Activated naive CD4-positive, alpha-beta T cell treated with anti-CD3 and anti-CD28 coated beads, Interleukin-2, amount 10 ng/mL, durations not matched to agents 7 days and 5 days (primary cell): ENCODE measurements at places on chromosomes 16 and 17.

DNA sequence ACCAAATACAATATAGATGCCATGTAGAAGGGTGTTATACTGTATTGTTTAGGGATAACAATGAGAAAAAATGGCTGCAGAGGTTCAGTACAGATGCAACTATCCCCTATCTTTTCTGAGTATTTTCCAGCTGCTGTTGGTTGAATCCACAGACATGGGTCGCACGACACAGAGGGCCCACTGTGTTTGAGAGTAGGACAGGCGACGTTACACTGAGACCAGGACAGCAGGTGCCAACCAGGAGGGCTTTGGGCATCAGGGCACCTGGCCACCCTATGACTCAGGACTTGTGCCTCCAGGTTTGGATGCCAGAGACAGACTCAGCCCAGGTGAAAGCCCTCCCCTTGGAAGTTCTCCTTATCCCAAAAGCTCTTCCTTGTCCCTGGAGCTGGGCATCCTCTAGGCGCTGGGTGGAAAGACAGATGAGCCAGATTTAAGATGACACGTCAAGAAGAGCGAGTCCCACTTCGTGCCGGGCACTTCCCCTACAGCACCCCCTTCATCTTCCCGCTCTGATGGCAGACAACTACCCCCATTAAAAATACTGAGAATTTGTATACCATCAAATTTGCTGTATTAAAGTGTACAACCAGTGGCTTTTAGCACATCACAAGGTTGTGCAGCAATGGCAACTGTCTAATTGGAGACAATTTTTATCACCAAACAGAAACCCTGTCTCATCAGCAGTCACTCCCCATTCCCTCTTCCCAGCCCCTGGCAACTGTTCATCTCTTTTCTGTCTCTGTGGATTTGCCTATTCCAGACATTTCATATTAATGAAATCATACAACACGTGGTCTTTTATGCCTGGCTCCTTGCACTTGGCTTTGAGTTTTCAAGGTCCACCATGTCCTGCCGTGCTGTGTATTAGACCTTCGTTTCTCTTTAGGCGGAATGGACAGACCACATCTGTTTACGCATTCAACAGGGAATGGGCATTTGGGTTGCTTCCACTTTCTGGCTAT, 30.6 kb downstream of the TNFRSF13B start:
- no peak for DNase-seq

GRCh38 chr16:81786868-81787267, 7.8 kb downstream of the PLCG2 start:
- no peak for DNase-seq

- DNase-seq = no peak
These were observed 31.8 kb downstream of the HASPIN start for GRCh38 chr17:3755335-3756030.

GRCh38 chr17:39196241-39196807, 1.1 kb downstream of the CACNB1 start:
- DNase-seq = no peak

DNA sequence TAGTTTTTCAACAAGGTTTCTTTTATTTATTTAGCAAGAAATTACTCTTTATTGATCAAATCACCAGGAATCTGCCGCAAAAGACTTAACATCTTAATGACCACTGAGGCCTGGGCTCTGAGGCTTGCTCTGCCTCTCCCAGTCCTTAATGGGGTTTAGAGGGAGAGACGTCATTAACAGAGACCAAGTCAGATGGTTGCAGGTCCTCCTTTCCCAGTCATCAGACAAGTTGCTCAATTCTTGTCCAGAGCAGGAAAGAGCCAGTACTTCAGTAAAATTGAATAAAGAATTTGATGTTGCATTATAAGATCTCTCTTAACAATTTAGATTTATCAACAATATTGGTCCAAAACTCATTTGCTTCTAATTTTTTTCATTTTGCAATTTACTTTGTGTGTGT, 2.0 kb downstream of the SEPHS2 start:
- no peak for DNase-seq

GRCh38 chr17:67200727-67201301, 44.2 kb downstream of the HELZ start:
- no peak for DNase-seq

DNA sequence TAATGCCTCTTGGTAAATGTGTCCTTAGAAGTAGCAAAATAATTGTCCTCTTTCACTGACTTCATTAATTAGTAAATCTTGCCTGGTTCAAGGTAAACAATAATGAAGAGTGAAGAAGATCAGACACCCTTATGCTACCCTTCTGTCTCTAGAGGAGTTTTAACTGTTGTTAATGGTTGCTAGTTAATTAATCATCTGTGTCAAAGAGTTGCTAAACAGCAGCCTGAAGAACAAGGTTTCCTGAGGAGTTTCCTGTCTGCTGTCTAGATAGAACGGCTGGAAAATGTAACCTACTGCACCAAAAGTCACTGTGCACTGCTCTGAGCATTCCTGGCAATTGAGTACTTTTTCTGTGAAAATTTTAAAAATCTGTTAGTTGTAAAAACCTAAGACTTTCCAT, 131.3 kb downstream of the NLK start:
- no peak for DNase-seq
